Stimulated activated CD8-positive, alpha-beta memory T cell treated with anti-CD3 and anti-CD28 coated beads, Interleukin-7, amount 100 ng/mL, for 24 hours (primary cell): ENCODE measurements at places on chromosomes 16 and 17.

DNA sequence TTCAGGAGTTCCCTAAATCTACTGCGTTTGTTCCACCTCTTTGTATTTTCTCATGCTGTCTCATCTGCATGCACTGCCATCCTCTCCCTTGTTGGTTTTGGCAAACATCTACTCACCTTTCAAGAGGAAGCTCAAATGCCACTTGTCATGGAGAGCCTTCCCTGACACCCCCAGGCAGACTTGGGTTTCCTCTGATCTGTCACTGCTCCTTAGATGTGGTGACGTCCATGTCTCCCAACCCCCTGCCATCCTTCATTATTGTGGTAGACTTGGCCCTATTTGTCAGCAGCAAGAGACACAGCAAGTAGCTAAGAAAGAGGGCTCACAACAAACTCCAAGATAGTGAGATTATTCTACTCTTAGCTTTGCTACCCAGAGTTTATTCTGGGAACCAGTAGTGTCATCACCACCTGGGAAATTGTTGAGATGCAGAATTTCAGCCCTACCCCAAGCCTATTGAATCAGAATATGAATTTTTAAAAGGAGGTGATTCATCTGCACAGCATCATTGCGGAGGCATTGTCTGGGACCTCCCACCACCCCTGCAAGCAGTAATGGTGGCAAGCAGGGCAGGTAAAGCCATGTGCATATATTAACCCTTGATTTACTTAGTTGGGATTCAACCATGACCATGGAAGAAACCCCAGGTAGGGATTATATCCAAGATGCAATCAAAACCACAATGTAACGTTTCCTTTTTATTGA, 248.9 kb downstream of the SHISA9 start:
- no peak for DNase-seq

DNA sequence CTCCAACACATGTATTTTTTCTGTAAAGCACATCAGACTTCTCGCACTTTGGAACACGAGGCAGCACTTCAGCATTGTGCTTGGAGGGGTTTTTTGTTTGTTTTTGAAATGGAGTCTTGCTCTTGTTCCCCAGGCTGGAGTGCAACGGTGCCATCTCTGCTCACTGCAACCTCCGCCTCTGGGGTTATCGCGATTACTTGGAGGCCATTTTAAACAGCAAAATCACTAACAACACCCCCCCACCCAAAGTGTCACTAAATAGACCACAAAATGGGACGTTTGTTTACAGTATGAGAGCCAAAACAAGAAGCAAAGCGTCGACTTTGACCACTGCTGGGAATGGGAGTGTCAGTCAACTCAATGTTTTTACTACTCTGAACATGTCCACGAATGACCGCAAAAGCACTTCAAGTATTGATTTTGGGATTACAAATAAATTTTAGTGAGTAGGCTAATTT, 9.0 kb upstream of the C16orf87 start:
- DNase-seq, result no peak

GRCh38 chr16:14329727-14330350, 258.7 kb downstream of the MRTFB start:
- DNase-seq, result no peak

GRCh38 chr16:58377932-58378331, 14.3 kb upstream of the GINS3 start:
- no peak for DNase-seq

GRCh38 chr17:82320956-82321927, 3.8 kb upstream of the CD7 start:
- DNase-seq, result peak; percentile 55

GRCh38 chr17:35963663-35964062, 17.6 kb downstream of the CCL16 start:
- no peak for DNase-seq

DNA sequence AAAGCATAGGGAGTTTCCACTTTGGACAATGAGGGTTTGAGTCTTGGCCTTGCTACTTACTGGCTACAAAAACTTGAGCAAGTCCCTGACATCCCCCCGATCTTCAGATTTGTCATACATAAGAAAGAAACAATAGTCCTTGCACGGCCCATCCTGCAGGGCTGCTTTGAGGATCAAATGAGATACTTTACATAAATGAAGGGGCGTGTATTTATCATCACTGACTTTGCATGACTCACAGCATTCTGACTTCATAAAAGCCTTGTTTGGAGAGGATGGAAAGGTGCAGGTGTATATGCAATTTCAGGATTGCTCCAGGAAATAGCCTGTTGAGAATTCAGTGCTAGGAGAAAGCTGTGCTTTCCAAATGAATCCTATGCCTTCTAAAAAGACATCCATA, 465.0 kb upstream of the MAF start:
- no peak for DNase-seq
